ENCODE measurements at places on chromosomes 7 and 10. TPM values are rescaled to one million over a fixed set of nuclear protein-coding genes. Genes with fewer than 3 reads are reported as not detected.

DNA sequence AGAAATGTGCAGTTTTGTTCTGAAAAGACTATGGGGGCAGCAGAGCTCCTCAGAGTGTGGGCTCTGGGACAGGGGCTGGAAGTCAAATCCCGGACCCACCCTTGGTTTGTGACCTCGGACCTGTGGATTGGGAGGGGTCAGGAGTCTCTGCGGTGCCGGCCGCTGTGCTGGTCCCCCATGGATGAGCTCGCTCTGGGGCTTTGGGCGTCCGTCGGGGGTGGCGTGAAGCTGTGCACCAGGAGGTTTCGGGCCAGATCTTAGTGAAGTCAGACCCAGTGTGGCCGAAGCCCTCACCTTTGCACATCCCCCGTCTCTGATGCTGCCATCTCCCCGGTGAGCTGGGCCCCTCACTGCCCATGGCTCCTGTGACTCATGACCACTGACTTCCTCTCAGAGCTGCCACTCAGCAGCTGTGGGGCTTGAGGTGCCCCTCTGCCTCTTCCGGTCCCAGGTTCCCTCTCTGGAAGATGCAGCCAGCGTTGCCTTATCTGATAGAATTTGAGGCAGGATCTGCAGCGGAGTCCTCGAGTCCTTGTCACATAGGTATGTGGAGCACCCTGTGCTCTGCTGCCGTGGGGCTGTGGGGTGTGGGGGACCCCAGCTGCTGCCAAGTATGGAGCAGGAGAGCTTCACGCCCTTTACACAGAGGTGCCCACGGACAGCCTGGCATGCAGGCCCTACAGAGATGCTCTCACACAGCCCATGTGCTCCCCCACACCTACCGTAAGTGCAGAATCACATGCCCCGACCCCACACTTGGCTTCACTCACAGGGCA lies 11.4 kb upstream of the SCART1 start:
- no peak for DNase-seq

GRCh38 chr10:88702848-88703597 lies 3.0 kb upstream of the LIPK start:
- peak; percentile 39 for DNase-seq

GRCh38 chr10:72375585-72375984 lies 20.9 kb upstream of the DNAJB12 start:
- peak; percentile 50 for DNase-seq

SVOPL gene
- 2.2 TPM for total RNA-seq

Measured in WTC11 (cell line).